Stimulated activated CD8-positive, alpha-beta memory T cell treated with anti-CD3 and anti-CD28 coated beads, Interleukin-7, amount 100 ng/mL, for 24 hours (primary cell): ENCODE measurements at places on chromosomes 4 and X.

DNA sequence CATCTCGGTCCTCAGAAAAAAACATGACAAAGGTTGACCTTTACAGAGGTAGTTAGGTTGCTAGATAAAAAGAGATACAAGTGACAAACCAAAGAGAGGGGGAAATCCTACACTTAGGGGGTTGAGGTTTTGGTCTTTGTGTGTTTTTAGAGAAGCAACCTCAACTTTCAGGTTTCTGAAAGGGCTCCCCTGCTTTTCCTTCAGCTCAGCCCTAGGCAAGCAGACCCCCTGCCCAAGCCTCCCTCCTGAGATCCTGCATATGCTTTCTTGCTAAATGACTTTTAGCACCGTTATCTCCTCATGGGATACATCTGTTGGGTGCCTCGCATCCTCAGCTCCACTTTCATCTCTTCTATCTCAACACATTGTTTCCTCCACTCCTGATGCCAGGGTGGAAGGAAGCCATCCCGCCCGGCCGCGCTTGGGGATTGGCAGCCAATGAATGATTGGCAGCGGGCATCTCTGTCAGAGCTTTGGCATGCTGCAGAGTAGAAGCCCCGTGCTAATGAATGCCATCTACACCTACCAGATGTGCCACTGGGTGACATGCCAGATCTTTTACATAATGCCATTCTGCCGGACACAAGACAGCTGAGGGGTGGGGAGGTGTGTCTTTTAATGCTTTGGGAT is 15.0 kb upstream of the PRDM8 start:
- no peak for DNase-seq

GRCh38 chr4:71026086-71026485 is 32.6 kb downstream of the DCK start:
- DNase-seq: no peak

GRCh38 chr4:17328141-17328815 is 183.6 kb downstream of the QDPR start:
- DNase-seq: no peak

GRCh38 chrX:150759568-150760416 is 66.6 kb downstream of the MTMR1 start:
- DNase-seq: no peak

DNA sequence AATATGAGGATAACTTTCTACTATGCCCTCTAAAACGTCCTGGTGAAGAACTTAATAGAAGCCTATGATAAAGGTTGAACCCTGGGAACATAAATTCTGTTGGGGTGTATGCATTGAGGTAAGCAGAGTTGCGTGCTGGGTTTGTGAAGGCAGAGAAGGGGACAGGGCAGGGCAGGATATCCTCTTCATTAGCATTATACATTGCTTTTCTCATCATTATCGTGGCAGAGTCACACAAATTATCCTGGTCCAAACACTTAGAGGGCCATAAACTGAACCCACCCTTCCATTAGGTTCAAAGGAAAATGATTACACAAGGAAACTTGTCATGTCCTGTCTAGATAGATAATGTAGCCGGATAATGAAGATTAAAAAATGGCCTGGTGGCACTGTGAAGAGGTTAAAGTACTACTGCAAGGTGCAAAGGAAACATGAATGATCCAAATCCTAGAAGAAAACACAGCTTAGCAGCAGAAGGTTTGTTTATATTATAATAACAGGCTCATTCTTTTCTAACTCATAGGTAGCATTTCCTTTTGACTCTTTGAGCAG is 189.1 kb downstream of the SPCS3 start:
- no peak for DNase-seq
